ENCODE measurements at places on chromosomes 5 and 9. TPM values are rescaled to one million over a fixed set of nuclear protein-coding genes. Genes with fewer than 3 reads are reported as not detected.

GRCh38 chr9:91773156-91773555 lies 176.9 kb downstream of the ROR2 start:
- no peak for DNase-seq
- H3K27me3 ChIP-seq: peaks cover 23% of the 10 kb centered on the region
- no peaks in the 10 kb centered on the region for H3K36me3 ChIP-seq
- no peak overlapping the region for H3K4me3 ChIP-seq

DNA sequence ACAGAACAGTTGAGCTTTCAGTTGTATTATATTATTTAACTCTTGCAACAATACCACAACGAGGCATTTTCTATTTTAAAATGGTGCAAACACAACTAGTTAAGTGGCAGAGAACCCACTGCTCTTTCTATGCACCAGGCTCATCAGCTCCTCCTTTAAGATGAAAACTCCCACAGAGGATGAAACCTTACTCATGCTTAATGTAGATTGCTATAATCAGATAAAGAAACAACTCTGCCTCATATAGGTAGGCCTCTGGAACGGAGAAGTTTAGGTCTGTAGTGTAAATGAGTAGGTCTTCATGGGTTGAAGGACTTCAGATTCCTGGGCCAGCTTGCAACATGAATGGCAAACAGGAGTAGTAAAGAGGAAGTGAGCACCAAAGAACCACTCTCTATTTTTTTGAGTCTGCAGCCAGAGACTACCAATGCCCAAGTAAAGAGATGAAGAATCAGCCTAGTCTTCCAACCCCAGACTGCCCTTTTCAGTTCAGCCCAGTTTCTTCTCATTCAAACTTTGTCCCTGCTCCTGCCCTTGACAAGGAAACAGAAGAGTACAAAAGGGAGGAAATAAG lies 33.9 kb downstream of the HACD4 start:
- peaks cover 62% of the 10 kb centered on the region for H3K36me3 ChIP-seq
- no peak for DNase-seq
- peaks cover 28% of the 10 kb centered on the region for H3K4me1 ChIP-seq
- H3K4me3 ChIP-seq: no peak overlapping the region
- H3K27me3 ChIP-seq: no peaks in the 10 kb centered on the region
- H3K27ac ChIP-seq: peak overlapping the region; percentile 49

DNA sequence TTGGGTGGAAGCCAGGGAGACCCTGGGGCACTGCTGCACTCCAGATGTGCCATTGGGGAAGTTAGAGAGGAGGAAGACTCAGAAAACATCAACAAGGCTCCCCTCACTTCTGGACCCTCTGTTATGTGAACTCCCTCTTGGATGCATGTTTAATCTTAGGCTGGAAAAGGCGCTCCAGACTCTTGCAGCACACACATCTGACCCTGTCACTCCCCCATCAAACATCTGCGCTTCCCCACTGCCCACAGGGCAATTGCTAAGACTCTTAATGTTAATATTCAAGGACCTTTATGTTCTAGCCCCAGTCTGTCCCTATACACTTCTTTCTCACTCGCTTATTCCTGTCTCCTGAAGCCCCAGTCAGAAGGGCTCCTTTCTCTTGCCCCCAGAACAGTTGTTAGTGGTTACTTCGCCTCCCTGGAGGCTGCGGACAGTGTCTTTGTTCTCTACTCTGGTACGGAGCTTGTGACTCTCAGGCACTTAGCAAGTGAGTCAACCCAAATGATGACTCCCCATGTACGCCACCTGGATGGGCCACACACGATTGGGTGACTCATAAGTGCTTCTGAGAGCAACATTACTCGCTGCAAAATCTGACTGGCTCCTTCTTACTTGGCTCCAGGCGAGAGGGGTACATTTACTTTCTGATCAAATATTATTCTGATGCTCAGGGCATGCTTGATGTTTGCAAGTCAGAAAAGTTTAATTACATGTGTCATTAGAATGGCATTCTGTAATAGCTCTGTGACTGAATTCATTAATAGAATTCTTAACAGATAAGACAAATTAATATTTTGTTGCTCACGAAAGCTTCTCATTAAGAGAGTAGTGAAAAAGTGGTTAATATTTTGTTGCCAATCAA lies 193.6 kb downstream of the HSPA4 start:
- no peaks in the 10 kb centered on the region for H3K36me3 ChIP-seq
- no peaks in the 10 kb centered on the region for H3K27me3 ChIP-seq
- H3K4me3 ChIP-seq: no peak overlapping the region
- DNase-seq: peak; percentile 31
- peaks cover 11% of the 10 kb centered on the region for H3K4me1 ChIP-seq
- H3K27ac ChIP-seq: no peak overlapping the region

- no peak overlapping the region for H3K27ac ChIP-seq
- H3K36me3 ChIP-seq: peaks cover 6% of the 10 kb centered on the region
- no peaks in the 10 kb centered on the region for H3K27me3 ChIP-seq
- no peak for DNase-seq
- peaks cover 27% of the 10 kb centered on the region for H3K4me1 ChIP-seq
- no peak overlapping the region for H3K4me3 ChIP-seq
These were observed 5.1 kb downstream of the B4GALT7 start for GRCh38 chr5:177605078-177605477.

DNA sequence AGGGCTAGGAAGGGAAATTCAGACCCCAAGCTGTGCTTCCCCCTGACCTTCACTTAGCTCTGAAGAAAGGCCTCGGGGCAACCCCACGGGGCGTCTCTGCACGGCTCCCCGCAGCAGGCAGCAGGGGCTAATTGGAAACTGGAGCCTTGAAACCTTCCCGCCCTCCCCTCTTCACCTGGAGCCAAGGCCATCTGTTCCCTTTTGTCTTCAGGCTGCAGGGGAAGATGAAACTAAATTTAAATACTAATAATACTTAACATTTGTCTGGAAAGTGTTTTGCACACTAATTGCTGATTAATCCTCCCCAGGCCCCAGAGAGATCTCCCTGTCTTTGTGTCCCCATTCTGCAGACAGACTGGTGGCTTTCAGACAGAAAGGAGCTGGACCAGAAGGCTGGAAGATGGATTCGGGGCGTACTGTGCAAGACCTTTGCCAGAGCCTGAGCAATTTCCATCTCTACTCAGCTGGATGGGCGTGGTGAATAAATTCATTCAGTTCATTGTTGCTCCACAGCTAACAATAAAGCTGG lies 34.1 kb upstream of the CPLX2 start:
- H3K27me3 ChIP-seq: no peaks in the 10 kb centered on the region
- no peak overlapping the region for H3K27ac ChIP-seq
- H3K36me3 ChIP-seq: no peaks in the 10 kb centered on the region

GRCh38 chr5:123181394-123181801 lies 92.4 kb downstream of the PRDM6 start:
- no peak overlapping the region for H3K4me3 ChIP-seq
- H3K4me1 ChIP-seq: no peaks in the 10 kb centered on the region
- peaks cover 9% of the 10 kb centered on the region for H3K27me3 ChIP-seq
- DNase-seq: no peak
- H3K36me3 ChIP-seq: no peaks in the 10 kb centered on the region

DNA sequence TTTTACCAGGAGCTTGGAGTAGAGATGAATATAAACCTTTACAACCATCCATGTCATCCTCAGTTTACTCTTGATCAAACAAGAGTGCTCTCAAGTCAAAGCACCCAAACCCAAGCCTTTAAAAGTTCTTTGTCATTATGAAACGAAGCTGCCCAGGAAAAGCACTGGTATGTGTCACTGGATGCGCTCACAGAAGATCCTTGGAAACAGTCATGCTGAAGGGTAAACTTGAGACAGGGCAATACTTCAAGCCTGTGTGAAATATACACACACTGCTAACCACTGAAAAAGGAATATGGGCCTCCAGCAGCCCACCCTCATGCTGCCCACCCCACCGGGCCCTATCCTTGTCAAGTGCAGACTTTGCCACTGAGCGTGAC lies 84.5 kb downstream of the PRRT1B start:
- peaks cover 21% of the 10 kb centered on the region for H3K36me3 ChIP-seq
- no peaks in the 10 kb centered on the region for H3K27me3 ChIP-seq
- no peak overlapping the region for H3K27ac ChIP-seq
- H3K4me3 ChIP-seq: no peak overlapping the region

DNA sequence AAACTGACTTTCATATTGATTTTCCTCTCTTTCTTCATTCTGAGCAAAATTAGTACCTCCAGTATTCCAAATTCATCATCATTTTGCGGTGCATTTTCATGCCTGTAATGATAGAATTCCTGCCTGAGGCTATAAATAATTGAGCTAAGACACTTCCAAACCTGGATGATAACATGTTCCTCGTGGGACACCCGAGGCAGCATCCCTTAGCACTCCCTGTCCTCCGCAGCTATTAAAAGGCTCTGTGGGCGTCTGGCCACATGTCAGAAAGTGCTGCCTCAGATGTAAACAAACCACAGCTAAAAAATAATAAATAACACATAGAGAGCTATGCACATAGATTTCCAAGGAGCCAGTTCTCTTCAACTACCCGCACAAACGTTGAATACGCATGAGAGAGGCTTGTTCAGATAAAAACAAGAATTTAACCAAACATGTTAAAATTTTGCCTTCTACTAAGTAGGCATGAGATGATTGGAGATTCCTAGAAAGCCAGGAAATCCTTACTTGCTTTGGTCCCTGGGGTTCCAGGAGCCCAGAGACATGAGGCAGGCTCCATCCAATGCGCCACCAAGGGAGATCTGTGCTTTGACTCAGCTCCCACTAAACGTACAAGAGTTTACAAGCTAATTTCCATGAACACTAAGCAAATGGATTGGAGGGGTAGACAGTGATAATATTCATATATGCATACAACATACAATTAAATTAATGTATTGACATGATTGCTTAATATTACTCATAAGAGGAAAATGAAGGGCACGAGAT lies 82.7 kb downstream of the SHC3 start:
- H3K4me1 ChIP-seq: no peaks in the 10 kb centered on the region
- DNase-seq: no peak
- H3K36me3 ChIP-seq: no peaks in the 10 kb centered on the region
- no peak overlapping the region for H3K4me3 ChIP-seq
- no peaks in the 10 kb centered on the region for H3K27me3 ChIP-seq

- H3K36me3 ChIP-seq: peaks cover 20% of the 10 kb centered on the region
- DNase-seq: no peak
- peak overlapping the region; percentile 84 for H3K4me3 ChIP-seq
- no peaks in the 10 kb centered on the region for H3K27me3 ChIP-seq
These were observed 27.1 kb downstream of the GRAMD2B start for GRCh38 chr5:126450346-126450745.

DNA sequence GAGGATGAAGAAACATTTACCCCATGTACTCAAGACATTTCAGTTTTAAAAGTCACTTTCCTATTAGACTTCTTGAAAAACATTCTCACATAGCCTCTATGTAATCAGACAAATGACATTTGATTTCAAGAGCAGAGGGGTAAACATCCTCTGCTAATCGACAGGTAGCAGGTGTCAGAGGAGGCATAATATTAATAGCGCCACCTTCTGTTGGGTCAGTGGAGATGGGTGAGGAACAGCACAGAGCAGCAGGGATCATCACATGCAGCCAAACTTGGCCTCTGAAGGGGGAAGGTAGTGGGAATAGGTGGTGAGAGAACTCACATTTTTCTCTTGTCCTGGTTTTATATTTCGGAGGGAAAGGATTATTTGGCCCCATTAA lies 3.3 kb upstream of the LSM11 start:
- peaks cover 14% of the 10 kb centered on the region for H3K4me1 ChIP-seq
- no peaks in the 10 kb centered on the region for H3K27me3 ChIP-seq
- peaks cover 25% of the 10 kb centered on the region for H3K36me3 ChIP-seq
- no peak overlapping the region for H3K4me3 ChIP-seq
- no peak for DNase-seq
- H3K27ac ChIP-seq: no peak overlapping the region

GRCh38 chr9:133645021-133645765 lies 9.0 kb downstream of the DBH start:
- H3K36me3 ChIP-seq: no peaks in the 10 kb centered on the region
- H3K27me3 ChIP-seq: no peaks in the 10 kb centered on the region
- DNase-seq: no peak
- no peak overlapping the region for H3K4me3 ChIP-seq
- H3K4me1 ChIP-seq: peaks cover 1% of the 10 kb centered on the region

- no peaks in the 10 kb centered on the region for H3K27me3 ChIP-seq
- no peak for DNase-seq
- no peak overlapping the region for H3K27ac ChIP-seq
- no peak overlapping the region for H3K4me3 ChIP-seq
- H3K4me1 ChIP-seq: peaks cover 13% of the 10 kb centered on the region
These were observed 84.6 kb upstream of the FSTL4 start for GRCh38 chr5:133696782-133697507.

DNA sequence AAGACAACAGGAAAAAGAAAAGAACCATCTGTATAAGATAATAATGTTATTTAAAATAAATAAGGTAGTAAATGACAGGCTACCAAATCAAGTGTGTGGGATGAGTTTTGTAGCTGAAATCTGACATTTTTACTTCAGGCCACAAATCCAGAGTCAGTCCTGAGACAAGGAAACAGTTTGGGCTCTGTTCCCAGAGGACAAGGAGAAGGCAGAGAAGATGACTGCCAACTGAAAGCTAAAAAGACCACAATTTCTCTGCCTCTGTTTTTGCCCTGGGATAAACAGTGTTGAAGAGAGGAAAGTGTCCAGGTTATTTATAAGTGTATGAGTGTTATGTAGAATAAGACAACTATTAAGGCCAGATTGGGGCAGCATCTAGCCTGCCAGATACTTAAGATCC lies 180.5 kb downstream of the NFIB start:
- H3K27ac ChIP-seq: no peak overlapping the region
- H3K4me3 ChIP-seq: no peak overlapping the region
- H3K4me1 ChIP-seq: no peaks in the 10 kb centered on the region
- H3K36me3 ChIP-seq: no peaks in the 10 kb centered on the region

- no peaks in the 10 kb centered on the region for H3K27me3 ChIP-seq
- H3K36me3 ChIP-seq: no peaks in the 10 kb centered on the region
- H3K27ac ChIP-seq: no peak overlapping the region
- H3K4me3 ChIP-seq: no peak overlapping the region
- no peaks in the 10 kb centered on the region for H3K4me1 ChIP-seq
- no peak for DNase-seq
These were observed 152.7 kb downstream of the COL23A1 start for GRCh38 chr5:178437386-178438075.

DNA sequence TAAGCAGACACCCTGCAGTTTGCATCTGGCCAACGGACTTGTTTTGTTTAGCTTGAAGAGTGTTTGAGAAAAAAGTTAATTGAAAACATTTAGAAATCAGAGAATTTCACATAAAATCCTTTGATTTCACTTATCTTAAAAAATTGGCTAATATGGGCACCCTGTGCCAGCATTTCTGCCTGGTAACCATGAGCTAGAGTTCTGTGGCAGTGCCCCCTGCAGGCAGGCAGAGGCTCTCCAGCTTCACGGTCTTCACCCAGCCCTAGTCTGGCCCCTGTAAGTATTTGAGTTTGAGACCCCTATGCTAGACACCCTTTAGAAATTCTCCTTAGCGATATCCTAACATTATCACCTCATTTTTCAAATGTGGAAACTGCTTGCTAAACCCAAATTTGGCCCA lies 18.8 kb upstream of the FANCC start:
- H3K4me1 ChIP-seq: no peaks in the 10 kb centered on the region
- no peak overlapping the region for H3K27ac ChIP-seq
- no peak overlapping the region for H3K4me3 ChIP-seq
- DNase-seq: peak; percentile 29
- H3K36me3 ChIP-seq: no peaks in the 10 kb centered on the region

CNTFR gene
- not detected for total RNA-seq

ASPN gene
- total RNA-seq: not detected

SGCD gene
- not detected for total RNA-seq

All from activated naive CD8-positive, alpha-beta T cell treated with anti-CD3 and anti-CD28 coated beads for 36 hours (primary cell).